KBM-7 (cell line): ENCODE measurements at places on chromosomes 13 and 19.

- no peak for DNase-seq
Measured at GRCh38 chr13:79225487-79226232, 180.4 kb downstream of the RBM26 start.

GRCh38 chr19:58479303-58479702, 3.2 kb downstream of the ZNF446 start:
- no peak for DNase-seq

- DNase-seq = no peak
Measured at GRCh38 chr19:37551129-37551993, 43.2 kb downstream of the ZNF571 start.

GRCh38 chr13:112873851-112874750, 94.9 kb upstream of the MCF2L start:
- peak; percentile 74 for DNase-seq
